ENCODE measurements at places on chromosomes 7 and 10.

GRCh38 chr7:22801912-22802311 lies 20.7 kb downstream of the TOMM7 start:
- no peak for DNase-seq

- DNase-seq: no peak
These were observed 9.6 kb upstream of the PYROXD2 start for GRCh38 chr10:98424295-98425254.

DNA sequence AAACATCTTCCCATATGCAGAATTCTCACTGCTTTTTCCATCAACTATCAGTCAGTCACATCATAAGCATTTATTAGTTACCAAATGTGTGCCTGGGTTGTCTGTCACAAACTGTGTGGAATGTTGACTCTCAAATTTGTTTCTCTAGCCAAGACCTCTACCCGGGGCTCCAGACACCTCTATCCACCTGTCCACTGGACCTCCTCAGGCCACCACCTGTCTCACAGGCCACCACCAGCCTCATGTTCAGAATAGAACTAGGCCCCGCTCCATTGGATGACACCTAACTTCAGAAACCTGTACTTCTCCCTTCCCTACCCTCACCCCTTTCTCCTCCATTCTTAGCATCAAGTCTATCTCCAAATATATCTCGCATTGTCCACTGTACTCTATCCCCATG lies 176.9 kb downstream of the CHN2 start:
- no peak for DNase-seq

- DNase-seq: no peak
These were observed 16.0 kb upstream of the OLAH start for GRCh38 chr10:15027741-15028140.

DNA sequence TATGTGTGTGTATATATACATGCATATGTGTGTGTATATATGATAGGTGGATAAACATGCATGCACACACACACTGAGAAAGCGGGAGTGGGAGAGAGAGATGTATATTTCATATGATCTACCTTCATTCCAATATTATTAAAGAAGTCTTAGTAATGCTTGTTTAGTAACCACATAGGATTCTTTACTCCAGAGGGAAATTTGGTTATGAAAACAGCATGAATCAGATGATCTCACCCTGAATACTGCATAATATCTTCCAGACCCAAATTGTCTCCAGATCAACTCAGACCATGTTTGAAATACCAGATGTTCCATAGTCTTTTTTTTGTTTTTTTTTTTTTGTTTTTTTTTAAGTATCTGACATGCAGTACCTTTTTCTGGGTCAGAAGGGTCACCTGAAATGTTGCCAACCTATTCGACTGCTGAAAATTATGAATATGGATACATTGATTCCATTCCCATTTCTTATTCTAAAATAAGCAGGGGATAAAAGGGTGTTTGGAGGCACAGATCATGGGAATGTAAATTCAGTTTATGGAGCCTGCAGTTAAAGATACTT lies 17.4 kb downstream of the TES start:
- no peak for DNase-seq

DNA sequence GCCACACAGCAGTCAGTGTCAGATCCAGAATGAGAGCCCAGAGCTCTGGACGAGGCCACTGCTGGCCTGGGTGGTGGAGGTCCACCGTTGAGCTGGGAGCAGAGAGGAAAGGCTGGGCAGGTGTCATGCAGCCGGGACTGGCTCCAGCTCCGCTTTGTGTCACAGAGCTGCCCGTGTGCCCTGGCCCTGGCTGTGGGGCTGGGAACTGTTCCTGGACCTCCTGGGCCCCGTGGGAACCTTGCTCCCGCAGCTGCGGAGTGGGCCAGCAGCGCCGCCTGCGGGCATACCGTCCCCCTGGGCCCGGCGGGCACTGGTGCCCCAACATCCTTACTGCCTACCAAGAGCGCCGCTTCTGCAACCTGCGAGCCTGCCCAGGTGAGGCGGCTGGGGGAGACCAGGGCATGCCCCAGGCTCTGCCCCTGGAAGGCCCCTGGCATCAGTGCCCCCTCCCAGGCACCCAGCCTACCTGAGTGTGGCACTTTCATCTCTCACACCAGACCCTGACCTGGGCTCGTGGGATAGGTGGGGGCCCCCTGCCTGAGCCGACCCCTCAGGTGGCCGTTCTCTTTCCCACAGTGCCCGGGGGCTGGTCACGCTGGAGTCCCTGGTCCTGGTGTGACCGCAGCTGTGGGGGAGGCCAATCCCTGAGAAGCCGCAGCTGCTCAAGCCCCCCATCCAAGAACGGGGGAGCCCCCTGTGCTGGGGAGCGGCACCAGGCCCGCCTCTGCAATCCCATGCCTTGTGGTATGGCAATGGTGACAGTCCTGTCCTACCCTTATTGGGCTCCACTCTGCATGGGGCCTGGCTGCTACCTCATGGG lies 18.8 kb upstream of the ZNF862 start:
- no peak for DNase-seq

All from stimulated activated CD8-positive, alpha-beta memory T cell treated with anti-CD3 and anti-CD28 coated beads, Interleukin-2, amount 100 ng/mL, for 1 hour (primary cell).